ENCODE measurements at places on chromosomes 11 and 22. TPM values are rescaled to one million over a fixed set of nuclear protein-coding genes. Genes with fewer than 3 reads are reported as not detected.

DNA sequence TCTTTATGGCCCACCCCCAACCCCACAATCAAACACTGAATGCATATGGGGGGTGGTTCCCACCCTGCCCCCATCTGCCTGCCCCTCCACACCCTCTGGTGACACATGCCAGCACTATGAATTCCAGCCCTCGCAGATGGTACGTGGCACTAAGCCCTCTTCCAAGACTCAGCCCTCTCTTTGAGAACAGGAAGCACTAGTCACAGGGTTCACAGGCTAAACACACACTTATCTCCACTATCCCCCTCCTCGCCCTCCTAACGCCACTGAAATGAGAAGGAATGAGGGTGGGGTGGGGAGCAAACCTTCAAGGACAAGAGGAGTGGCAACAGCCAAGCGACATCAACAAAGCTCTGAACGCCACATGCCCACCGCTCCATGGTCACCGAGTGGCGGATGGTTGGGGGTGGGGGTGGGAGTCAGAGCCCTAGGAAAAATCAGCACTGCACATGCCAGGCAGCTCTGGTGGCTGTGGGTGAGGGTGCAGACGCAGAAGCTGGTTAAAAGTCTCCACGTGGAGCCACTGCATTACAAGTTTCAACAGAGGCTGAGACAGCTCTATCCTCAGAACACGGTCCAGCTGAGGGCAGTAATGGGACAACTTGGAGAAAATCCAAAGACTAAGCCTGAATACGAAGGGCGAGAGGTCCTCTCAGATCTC, 33.6 kb downstream of the TMEM184B start:
- no peak for DNase-seq

DNA sequence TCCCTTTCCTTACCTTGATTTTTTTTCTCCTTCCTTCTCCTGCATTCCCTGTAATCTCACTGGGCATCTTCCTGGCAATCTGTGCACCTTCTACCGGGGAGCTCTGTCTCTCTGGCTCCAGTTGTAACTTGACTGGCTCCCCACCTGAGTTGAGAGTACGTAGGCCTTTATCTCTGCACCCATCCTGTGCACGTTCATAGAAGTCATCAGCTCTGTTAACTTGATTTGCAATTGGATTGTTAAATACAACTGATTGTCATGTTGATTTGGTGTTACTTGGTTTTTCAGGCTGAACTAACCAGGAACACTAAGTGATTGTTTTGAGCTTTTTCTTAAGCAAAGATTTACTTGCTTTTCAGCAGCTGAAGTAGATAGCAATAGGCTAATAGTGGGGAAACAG, 11.8 kb downstream of the SWAP70 start:
- DNase-seq = peak; percentile 26

Gene HOATZ
- not detected for total RNA-seq

DNA sequence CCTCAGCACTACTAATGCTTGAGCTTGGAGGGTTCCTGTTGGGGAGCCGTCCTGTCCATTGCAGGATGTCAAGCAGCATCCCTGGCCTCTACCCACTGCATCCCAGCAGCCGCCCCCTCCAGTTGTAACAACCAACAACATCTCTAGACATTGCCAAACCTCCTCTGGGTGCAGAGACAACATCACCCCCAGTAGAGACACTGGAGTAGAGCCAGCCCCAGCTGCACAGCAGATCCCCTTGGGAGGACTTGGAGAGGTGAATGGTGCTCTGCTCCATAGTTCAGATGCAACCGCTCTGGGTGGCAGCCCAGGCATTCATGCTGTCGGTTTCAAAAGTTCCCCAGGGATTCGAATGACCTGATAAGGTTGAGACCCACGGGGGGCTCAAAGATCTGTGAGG, 259.0 kb downstream of the MN1 start:
- DNase-seq = no peak
